Tongue (tissue), 3 donors: ENCODE measurements at places on chromosomes 5 and 9. TPM values are rescaled to one million over a fixed set of nuclear protein-coding genes. Genes with fewer than 3 reads are reported as not detected.

LOX gene
- 46.0 TPM for total RNA-seq

SLC9A3 gene
- total RNA-seq: 4.3 TPM

CER1 gene
- total RNA-seq: not detected

- peak; percentile 30 for DNase-seq
Measured at GRCh38 chr5:178625679-178626483, 969 bp downstream of the CLK4 start.

- no peak for DNase-seq
Measured at GRCh38 chr5:90967443-90967842, 408.8 kb downstream of the ADGRV1 start.

- DNase-seq: peak; percentile 51
Measured at GRCh38 chr5:10329446-10329819, 21.7 kb upstream of the CMBL start.

GRCh38 chr5:135227064-135228022, 171.7 kb downstream of the MACROH2A1 start:
- no peak for DNase-seq

GRCh38 chr5:41738710-41739354, 131.4 kb downstream of the OXCT1 start:
- DNase-seq: no peak

- DNase-seq: no peak
Measured at GRCh38 chr9:133009906-133010582, 20.8 kb upstream of the GTF3C5 start.

GRCh38 chr9:106286249-106286648, 576.7 kb upstream of the ZNF462 start:
- peak; percentile 46 for DNase-seq

- DNase-seq: no peak
Measured at GRCh38 chr5:37823433-37824152, 16.2 kb downstream of the GDNF start.

- no peak for DNase-seq
Measured at GRCh38 chr5:177479774-177480173, 6.3 kb upstream of the DBN1 start.

DNA sequence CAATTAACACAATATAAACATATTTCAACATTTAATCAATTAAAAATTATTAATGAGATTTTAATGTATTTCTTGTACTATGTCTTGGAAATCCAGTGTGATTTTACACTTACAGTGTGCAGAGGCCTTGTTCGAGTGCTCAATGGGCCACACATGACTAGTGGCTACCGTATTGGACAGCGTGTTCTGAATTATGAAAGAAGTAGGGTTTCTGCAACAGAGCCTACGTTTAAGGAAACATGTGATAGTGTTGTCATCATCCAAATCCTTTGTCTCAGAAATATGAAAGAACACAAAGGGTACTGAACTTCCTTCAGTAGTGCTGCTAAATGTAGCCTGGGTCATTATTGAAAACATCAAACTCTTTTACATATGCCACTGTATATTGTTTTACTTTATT, 29.5 kb downstream of the NPR3 start:
- DNase-seq: no peak

DNA sequence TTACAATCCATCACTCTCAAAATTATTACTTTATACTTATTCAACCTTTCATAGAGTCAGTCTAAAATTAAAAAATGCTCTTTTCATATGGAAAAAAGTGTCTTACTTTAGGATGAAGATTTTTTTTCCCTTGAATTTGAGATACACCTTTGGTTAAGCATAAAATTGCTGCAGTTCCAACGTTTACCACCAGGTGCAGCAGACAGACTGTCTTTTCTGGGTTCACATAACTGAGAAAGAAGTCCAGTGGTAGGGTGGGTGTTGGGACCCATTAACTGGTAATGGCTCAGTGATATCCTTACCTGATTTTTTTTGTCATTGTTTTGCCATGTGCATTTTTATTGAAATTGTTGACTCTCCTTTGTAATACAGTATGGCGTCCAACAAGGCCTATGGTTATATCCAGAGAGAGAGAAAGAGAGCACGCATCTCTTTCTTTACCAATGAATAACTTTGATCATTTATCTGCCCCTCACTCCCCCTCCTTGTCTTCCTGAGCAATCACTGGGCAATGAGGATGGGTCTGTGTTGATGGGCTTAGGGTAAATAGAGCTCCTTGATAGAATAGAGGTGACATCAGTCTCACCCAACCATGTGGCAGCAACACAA, 98.4 kb downstream of the FBXL7 start:
- DNase-seq: no peak
